ENCODE measurements at places on chromosomes 16 and 17.

- DNase-seq: no peak
Observed at GRCh38 chr16:56513972-56514371, 5.9 kb downstream of the BBS2 start.

DNA sequence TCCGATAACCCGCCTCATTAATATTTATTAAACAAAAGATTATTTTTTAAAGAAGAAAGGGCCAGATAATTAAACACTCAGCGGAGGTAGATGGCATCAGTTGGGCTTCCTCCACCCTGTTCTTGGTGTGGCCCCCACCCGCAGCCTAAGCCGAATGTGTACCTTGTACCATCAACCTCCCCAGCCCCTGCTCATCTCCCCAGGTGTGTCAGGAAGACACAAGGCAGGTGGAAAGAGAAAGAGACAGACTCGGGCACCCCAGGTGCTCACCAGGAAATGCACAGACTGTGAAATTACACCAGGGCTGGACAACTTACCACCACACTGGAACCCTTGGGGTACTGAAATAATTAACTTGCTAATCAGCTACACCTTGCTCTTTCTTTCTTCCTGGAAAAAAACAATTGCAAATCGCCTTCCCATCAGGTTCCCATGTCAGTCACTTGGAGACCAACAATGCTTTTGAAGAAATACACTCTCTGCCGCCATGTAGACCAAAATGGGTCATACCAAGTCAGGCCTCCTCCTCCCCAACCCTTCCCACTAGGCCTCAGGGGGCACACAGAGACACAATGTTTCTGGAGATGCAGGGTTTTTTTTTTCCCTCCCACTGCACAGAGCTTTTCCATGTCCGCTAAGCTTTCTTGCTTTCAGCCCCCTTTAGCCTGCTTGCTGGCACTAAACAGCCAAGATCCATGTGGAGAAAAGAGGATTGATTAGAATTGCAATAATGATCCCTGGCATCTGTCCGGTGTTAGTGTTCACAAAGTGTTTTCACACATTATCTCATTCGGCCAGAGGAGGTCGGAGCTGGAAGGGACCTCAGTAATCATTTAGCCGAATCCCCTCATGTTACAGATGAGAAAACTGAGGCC, 8.6 kb upstream of the LHX1 start:
- DNase-seq: no peak

GRCh38 chr17:45689451-45689850, 94.7 kb upstream of the CRHR1 start:
- no peak for DNase-seq

GRCh38 chr17:61595418-61596186, 4.6 kb upstream of the NACA2 start:
- DNase-seq: no peak

DNA sequence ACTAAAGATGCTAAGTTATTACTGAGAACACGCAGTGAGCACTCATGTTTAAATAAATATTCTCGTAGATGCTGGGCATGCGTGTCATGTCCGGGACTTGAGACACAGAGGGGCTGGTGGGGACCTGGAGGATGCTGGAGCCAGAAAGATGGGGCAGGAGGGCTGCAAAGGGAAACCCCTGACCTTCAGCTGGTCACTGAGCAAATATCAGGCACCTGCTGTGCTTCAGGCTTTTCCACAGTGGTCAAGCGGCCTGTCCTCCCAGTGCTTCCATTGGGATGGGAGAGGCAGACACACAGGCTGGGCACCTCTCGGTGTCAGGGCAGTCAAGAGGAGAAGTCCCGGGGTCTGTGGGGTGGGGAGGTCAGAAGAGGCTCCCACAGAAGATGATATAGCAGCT, 211.4 kb downstream of the GSG1L start:
- DNase-seq: no peak
